ENCODE measurements at places on chromosomes 3 and 15.

DNA sequence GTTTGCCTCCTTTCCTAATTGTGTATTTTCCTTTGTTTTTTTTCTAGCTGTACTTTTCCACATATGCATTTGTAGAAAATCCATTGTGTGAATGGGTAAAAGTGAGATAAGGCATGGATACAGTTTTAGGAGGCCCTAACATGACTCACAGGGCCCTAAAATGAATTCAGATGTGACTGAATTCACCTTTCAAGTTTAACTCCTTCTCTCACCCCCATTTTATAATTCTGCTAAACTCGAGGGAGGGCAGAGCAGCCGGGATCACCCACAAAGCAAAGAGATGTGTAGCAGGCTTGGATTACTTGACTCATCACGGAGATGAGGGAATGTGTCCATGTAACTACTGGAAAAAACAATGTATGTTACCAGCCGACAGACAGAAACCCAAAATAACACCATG is 59.9 kb downstream of the FOXP1 start:
- no peak for DNase-seq

DNA sequence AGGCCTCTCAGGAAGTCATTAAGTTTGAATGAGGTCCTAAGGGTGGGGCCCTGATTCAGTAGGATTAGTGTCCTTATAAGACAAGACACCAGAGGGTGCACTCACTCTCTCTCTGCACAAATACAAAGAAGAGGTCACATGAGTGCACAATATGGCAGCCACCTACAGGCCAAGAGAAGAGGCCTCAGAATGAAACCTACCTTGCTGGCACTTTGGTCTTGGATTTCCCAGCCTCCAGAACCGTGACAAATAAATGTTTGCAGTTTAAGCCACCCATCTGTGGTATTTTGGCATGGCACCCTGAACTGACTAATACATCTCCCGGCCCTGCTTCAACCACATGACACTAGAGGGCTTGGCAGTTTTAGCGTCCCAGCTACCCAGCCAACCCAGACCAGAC is 73.9 kb upstream of the CHRNB4 start:
- DNase-seq = no peak

GRCh38 chr3:20056725-20057611 is 16.7 kb downstream of the KAT2B start:
- DNase-seq = no peak

GRCh38 chr3:173993299-173993698 is 595.8 kb downstream of the NLGN1 start:
- DNase-seq = no peak

GRCh38 chr15:68666812-68667450 is 88.1 kb downstream of the CORO2B start:
- DNase-seq = no peak

DNA sequence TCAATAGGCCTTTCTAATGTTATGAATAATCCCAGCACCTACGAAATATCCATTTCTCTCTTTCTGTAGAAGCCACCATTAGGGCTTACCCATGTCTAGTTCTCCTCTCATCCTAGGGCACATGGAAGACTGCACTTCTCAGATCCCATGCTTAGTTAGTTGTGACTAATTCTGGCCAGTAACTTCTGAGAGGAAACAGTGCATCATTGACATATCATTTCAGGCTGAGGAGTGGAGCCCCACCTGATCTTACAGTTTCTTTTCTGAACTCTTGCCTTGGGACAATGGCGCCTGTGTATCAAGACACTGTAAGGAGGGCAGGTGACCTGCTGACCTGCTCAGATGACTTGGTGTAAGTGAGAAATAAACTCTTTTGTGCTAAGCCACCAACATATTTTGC is 39.4 kb upstream of the TBL1XR1 start:
- DNase-seq = no peak

DNA sequence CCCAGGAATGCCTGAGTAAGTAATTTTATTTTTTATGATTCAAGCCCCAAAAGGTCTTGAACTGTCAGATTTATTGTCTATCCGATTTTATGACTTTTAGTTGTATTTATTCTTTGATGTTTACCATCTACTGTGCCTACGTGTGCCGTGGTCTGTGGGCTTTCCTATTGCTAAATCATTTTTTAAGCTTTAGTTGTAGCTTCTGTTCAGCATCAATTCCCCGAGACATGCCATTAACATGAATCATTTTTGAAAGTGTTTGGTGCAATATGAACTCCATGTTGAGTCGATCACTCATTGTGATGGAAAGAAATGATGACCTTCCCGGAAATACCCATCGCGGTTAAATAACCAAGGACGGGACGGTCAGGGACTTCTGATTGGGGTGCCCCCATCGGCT is 268.7 kb upstream of the THRB start:
- no peak for DNase-seq
